NCI-H1436 treated with DMSO at 0.1 percent for 48 hours (cell line): ENCODE measurements at places on chromosomes 3 and 15.

DNA sequence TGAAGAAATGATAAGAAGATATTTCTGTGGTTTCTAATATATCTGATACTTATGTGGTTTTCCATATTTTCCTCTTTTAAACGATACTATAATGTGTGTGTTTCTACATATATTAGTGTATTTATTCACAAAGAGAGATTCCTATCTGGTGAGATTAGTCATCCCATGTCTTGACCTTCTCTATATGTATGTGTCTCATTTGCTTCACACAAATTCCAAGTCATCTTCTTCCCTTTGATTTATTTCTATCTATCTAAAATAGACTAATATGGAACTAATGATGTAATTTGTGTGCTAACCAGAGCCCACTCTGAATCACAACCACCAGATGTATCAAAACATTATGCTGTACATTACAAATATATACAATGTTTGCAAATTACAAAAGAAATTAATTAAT is 154.7 kb upstream of the KCNMB2 start:
- no peak for DNase-seq

GRCh38 chr3:170725285-170725731 is 139.4 kb upstream of the SLC7A14 start:
- no peak for DNase-seq

GRCh38 chr15:41558400-41559238 is at the start of gene TYRO3:
TSS of gene TYRO3 (plus strand) at chr15:41559212. CDS start at chr15:41559258, 46 bp downstream.
- DNase-seq = no peak

DNA sequence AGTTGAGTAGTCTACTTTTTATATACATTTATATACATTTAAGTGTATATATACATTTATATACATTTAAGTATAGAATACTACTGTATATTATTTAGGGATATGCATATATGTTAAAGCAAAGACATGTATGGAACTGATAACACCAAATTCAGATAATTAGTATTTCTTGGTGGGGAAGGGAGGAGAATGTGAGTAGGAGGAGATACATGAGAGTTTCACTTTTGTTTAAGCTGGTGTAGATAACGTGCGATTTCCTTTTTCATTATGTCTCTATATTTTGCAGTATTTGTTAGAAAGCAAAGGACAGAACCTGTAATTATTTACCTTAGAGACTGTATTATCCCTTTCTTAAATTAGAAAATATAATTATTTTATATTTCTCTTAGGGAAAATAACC is 16.6 kb upstream of the NIT2 start:
- no peak for DNase-seq

DNA sequence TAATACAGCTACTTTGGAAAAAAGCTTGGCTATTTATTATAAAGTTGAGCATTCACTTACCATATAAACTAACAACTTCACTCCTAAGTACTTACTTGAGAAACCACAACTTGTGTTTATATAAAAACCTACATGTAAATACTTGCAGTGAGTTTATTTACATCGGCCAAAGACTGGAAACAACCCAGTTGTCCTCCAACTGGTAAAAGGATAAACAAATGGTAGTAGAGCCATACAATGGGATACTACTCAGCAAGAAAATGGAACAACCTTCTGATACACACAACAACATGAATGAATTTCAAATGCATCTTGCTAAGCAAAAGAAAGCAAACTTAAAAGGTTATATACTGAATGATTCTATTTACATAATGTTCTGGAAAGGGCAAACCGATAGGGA is 63.7 kb downstream of the SLC7A14 start:
- no peak for DNase-seq

DNA sequence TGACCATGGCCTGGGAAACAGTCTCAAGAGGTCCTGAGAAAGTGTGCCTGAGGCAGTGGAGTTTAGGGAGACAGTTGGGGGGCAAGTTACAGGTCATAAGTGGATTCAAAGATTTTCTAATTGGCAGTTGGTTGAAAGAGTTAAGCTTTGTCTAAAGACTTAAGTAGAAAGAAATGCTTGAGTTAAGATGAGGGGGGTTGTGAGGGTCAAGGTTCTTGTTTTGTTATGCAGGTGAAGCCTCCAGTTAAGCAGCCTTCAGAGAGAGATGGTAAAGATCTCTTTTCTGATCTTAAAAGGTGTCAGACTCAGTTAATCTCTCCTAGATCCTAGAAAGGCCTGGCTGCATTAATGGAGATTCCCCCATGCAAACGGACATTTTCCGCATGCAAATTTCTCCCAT is 356.3 kb upstream of the C2CD4B start:
- no peak for DNase-seq

DNA sequence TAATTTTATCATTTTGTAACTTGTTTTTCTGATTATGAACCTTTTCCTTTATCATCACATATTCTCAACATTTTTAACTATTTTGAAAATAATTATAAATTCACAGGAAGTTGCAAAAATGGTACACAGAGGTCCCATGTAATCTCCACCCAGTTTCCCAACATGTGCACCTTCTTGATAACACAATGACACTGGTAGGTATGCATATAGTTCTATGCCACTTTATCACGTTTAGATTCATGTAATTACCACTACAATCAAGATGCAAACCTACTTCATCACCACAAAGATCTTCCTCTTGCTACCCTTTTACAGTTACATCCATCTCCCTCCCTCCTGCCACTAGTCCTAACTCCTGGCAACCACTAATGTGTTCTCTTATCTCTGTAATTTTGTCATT is 413.9 kb downstream of the SHQ1 start:
- DNase-seq = no peak

DNA sequence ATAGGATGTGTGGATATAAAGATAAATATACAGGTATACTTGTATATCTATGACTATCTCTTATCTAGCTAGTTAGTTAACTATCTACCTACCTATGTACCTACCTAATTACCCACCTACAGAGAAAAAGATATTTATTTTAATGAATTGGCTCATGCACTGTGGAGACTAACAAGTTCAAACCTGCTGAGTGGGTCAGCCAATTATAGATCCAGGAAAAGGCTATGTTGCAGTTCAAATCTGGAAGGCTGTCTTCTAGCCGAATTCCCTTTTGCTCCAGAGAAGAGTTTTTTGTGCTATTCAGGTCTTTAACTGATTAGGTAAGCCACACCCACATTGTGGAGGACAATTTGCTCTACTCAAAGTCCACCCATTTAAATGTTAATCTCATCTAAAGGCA is 335.0 kb downstream of the GRM7 start:
- no peak for DNase-seq

DNA sequence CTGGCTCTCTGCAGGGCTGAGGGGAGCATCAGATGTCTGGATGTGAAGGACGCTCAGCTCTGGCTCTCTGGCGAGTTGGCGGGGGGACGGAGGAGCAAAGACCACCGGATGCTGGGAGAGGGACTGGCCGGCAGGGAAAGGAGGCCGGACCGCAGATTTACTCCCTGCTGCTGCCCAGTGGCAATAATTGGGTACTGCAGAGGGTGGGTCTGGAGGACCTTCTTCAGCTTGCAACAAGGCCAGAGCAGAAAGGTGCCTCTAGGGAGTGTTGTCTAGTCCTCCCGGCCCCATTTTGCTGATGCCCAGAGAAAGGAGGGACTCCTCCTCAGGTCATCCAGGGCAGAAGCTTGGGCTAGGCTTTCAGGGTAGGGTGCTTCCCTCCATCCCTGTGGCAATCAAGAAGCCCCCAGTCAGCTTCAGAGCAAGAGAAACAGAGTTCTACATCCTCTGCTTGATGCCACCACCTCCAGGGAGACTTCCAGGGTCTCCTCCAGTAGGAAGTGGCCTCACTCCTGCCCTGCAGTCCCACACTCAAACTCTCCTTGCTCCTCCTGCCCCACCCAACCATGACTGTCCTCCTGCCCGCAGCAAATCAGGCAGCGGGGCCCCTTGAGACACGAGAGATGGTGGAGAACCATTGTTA is 20.3 kb upstream of the CSPG4 start:
- DNase-seq = no peak

DNA sequence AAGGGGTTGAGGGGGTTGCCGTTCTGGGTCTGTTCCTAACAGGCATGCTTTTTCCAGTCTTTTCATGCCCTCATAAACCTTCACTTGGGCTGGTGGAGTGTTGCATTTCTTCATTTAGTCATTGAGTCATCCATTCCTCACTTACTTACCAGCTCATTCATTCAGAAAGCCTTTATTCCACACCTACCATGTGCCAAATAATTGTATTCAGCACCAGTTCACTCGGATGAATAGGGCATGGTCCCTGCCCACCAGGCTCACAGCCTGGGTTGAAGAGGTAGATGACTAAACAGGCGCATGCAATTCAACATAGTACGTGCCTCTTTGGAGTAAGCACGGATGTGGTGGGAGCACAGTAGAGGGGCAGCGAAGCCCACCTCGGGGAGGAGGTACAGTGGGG is 35.1 kb upstream of the THSD4 start:
- DNase-seq = no peak

DNA sequence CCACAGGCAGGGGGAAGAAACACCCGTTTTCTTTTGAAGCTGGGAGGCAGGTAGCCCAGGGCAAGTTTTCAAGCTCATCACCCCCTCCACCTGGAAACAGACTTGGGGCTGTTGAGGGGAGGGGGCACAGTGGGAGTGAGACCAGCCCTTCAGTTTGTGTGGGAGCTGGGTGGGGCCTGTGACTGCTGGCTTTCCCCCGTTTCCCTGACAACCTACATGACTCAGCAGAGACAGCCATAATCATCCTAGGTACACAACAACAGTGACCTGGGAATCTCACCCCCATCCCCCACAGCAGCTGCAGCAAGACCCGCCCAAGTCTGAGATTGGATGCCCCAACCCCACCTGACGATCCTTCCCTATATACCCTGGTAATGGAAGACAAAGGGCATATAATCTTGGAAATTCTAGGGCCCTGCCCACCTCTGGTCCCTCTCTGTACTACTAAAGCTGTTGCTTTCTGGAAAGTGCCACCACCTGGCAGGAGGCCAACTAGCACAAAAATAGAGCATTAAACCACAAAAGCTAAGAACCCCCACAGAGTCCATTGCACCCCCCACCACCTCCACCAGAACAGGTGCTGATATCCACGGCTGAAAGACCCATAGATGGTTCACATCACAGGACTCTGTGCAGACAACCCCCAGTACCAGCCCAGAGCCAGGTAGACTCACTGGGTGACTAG is 422.2 kb upstream of the SGO1 start:
- no peak for DNase-seq
